ENCODE measurements at places on chromosomes 5 and 9.

GRCh38 chr9:135340143-135340655 lies 139.4 kb upstream of the PPP1R26 start:
- no peak for DNase-seq

DNA sequence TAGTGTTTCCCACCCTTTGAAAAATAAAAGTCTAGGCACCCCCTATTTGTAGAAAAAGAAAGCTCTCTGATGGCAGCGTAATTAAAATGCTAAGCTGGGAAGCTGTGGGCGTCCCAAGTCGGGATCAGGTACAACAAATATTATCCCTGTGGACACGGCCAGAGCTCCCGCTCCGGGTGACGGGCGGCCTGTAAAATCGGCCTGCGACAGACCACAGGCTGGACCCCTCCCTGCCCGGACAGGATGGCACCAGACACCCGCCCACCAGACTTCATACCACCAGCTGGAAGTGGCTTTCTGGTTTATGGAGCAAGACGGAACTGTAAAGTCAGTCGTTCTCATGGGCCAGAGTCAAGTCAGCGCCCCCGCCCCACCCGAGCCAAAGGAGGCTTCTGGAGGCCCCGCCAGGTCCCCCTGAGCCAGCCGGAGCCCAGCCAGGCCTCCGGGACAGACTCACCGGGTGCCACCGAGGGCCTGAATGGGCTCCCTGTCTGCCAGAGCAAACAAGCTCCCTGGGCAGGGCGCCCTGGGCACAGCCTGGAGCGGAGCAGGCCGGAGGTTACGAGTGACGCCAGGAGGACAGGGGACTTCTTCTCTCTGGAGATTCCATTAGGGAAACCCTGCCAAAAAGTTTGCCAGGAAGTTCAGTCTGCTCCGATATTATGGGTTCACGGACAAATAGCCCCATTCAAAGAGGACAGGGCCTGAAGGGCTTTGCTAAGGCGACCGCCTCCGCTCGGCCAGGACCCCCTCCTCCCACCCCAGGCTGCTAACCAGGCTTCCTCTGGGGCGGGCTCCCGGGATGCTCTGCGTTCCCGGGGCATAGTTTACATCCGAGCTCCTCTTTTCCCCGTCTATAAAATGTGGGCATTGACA lies 173.7 kb downstream of the ERCC6L2 start:
- no peak for DNase-seq

- peak; percentile 25 for DNase-seq
These were observed 678.1 kb upstream of the ZNF608 start for GRCh38 chr5:125424402-125425141.

DNA sequence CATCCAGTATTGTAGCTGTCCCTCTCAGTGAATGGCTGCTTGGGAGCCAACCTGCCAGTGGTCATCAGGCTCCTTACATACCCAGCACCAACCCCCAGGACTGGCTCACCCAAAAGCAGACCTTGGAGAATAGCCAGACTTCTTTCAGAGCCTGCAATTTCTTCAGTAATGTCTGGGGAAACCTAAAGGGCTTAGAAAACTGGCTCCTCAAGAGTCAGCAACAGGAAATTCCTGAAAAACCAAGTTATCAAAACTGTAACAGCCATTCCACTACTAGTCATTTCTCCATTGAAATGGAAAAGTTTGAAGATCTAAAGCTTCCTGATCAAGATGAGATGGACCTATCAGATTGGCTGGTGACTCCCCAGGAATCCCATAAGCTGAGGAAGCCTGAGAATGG lies 12.3 kb upstream of the STING1 start:
- DNase-seq: no peak

- DNase-seq: no peak
These were observed 205.6 kb upstream of the ZNF608 start for GRCh38 chr5:124952079-124952478.

- DNase-seq: peak; percentile 17
These were observed at the start of gene SLC12A7 for GRCh38 chr5:1111727-1112289. TSS of gene SLC12A7 (minus strand) at chr5:1112063. CDS start at chr5:1111991, 72 bp downstream.

DNA sequence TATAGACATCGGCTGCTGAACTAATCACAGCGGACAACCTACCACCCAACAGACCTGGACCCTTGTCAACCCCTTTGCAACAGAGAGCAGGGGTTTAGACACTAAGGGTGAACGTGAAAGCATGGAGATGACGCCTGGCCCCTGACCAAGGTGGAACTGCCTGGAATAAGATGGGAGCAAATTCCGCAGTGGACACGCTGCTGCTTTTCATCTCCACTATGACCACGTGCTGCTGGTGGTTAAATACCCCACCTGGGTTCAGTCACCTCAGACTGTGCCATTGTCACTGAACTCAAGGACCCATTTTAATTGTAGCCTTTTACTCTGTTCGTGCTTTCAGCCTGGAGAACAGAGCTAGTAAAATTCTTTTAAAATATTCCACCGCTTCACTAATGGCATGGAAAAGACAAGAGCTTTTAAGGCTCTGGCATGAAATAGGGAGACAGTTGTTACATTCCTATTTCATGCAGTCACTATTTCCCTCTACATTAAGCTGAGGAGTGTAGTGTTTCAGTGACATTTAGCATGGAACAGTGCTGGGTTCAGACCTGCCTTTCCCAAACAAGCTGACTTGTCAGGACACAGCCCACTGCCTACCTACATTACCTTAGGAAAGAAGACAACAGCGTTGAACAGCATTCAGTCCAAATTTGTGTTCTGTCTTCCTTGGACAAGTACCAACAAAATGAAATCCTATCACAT lies 96.8 kb downstream of the ANKRD18B start:
- DNase-seq: peak; percentile 80

GRCh38 chr5:122350496-122350895 lies 38.5 kb downstream of the SNCAIP start:
- DNase-seq: no peak

- peak; percentile 32 for DNase-seq
These were observed 3.9 kb downstream of the EXOC3 start for GRCh38 chr5:446883-447263.

DNA sequence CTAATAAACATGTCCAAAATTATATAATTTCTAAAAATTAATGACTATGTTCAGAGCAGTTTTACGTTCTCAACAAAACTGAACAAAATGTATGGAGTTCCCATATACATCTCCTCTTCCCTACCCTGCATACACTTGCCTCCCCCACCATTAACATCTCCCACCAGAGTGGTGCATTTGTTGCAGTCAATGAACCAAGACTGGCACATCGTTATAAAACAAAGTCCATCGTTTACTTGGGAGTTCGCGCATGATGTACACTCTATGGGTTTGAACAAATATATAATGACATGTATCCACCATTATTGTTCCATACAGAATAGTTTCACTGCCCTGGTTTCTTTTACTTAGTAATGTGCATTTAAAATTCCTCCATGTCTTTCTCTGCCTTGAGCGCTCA lies 130.1 kb downstream of the APBA1 start:
- peak; percentile 9 for DNase-seq

DNA sequence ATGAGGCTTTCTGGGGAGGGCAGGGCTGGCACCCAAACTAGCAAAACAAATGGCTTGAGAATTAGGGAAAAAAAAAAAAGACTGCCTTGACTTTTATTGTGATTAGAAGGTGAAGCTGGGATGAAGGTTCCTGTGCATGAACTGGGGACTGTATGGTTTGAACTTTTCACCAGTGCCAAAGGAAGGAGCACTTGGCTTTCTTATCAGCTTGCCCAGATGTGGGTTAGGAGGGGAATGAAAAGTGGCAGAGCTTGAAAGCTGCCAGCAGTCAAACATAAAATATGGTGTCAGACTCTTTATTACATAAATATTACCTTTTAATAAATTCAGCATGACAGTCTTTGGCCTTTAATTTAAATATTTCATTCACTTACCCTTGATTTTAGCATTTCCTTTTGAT lies 182.5 kb downstream of the PSAT1 start:
- no peak for DNase-seq

DNA sequence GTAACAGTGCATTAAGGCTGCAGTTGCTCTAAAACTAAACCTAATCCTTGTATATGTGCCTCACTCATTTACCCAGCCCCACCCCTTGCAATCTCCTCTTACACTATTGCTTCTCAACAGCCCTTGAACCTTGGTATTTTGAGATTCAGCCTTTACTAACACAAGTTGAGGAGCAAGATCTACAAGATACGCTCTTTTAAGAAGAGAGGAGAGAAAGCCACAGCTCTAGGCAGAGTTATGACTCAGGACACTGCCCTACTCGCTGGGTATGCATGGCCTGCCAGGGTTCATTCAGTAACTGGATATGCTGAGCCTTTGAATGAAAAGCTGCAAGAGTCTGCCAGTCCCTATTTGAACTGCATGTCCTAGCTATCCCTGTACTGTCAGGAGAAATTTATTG lies 219.5 kb downstream of the PCSK5 start:
- DNase-seq: no peak

Data from NCI-H1105 treated with DMSO at 0.1 percent for 48 hours (cell line).